ENCODE measurements at places on chromosomes 16 and 17.

- no peak for DNase-seq
Observed at GRCh38 chr16:16073001-16073545, 123.7 kb downstream of the ABCC1 start.

- DNase-seq, result no peak
Observed at GRCh38 chr17:45821147-45821546, 23.5 kb upstream of the SPPL2C start.

DNA sequence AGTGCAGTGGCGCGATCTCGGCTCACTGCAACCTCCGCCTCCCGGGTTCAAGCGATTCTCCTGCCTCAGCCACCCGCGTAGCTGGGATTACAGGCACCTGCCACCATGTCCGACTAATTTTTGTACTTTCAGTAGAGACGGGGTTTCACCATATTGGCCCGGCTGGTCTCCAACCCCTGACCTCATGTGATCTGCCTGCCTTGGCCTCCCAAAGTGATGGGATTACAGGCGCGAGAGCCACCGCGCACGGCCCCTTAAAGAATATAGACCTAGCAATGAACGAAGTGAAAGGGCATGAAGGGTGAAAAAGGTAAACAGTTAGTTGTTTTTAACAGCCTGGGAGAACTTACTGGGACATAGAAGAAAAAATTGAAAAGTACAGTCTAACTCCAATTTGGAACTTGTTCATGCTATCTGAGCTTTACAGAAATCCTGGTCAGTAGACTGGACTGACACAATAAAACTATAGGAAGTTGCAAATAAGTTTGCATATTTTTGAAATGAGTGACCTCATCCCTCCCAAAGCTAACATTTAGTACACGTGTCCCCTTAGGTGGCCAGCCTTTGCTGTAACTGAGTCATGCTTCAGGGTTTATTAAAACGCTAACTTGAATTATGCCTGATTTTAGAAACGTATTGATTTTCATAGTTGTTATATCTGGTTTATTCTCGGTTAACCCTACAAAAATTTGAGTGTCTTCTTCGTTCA lies 1.8 kb downstream of the COG1 start:
- DNase-seq, result no peak

- DNase-seq, result no peak
Observed at GRCh38 chr17:4449736-4450135, 16.0 kb downstream of the SPNS3 start.

GRCh38 chr16:5509794-5510193 lies 412.2 kb upstream of the EEF2KMT start:
- no peak for DNase-seq

- DNase-seq, result peak; percentile 14
Observed at GRCh38 chr16:67967958-67968399, 458 bp downstream of the SLC12A4 start.

DNA sequence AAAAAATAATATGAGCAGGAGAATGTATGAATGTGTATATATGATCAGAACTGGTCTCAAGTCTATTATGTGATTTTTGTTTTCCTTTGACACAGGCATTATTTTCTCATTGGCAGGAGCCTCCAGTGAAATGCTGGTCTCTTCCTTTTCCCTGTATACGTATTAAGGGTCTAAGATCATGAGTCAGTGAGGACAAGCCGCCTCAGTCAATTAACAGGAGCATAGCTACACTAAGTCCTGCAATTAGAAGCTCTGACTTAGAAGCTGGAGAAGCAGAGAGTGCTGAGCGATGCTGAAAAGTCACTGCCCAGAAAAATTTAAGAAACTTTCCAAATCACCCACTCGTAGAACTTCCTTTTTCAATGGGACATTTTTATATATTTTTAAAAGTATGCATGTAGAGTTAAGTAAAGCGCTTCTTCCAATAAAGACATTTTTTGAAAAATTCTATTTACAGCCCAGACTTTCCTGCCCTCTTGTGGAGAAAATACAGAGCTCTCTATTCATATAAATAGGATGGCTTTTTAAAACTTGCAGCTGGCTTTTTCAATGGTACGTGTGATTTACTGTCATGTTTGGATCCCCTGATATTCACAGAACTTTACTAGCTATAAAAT lies 70.2 kb upstream of the PSMD7 start:
- no peak for DNase-seq

GRCh38 chr17:7408252-7408727 lies 645 bp downstream of the NLGN2 start:
- no peak for DNase-seq

DNA sequence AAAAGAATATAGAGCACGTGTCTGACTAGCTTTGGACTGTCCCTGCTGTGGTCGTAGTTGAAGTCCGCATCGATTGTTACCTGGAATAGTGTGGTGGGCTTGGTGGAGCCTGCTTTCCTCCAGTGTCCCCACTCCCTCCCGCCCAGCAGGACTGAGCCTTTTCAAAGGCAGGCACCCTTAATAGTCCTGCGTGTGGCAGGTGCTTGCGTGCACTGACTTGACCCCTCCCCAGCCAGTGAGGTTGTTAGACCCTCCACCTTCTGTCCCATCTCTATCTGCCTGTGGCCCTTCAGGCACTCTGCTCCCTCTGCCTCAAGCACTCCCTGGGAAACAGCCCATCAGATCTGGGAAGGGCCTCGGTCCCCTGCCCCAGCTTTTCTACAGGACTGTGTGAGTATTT lies 36.6 kb downstream of the TMEM11 start:
- no peak for DNase-seq
